ENCODE measurements at places on chromosomes 2 and 18. TPM values are rescaled to one million over a fixed set of nuclear protein-coding genes. Genes with fewer than 3 reads are reported as not detected.

GRCh38 chr18:60292186-60292585, 80.4 kb downstream of the MC4R start:
- DNase-seq, result no peak

- peak; percentile 9 for DNase-seq
These were observed 612.1 kb downstream of the KCNJ3 start for GRCh38 chr2:155310589-155310988.

Gene IL18RAP
- 0.14 TPM for polyA plus RNA-seq

- DNase-seq, result no peak
These were observed 87.1 kb downstream of the PXDN start for GRCh38 chr2:1656961-1657841.

- no peak for DNase-seq
These were observed 85.1 kb upstream of the ZBTB14 start for GRCh38 chr18:5380586-5380985.

- DNase-seq, result no peak
These were observed 39.5 kb downstream of the STK39 start for GRCh38 chr2:168207851-168208250.

GRCh38 chr2:145323512-145323911, 803.6 kb upstream of the ZEB2 start:
- DNase-seq, result no peak

Gene REG3A
- not detected for polyA plus RNA-seq

- DNase-seq, result no peak
These were observed 112.6 kb downstream of the CERS6 start for GRCh38 chr2:168568476-168569267.

DNA sequence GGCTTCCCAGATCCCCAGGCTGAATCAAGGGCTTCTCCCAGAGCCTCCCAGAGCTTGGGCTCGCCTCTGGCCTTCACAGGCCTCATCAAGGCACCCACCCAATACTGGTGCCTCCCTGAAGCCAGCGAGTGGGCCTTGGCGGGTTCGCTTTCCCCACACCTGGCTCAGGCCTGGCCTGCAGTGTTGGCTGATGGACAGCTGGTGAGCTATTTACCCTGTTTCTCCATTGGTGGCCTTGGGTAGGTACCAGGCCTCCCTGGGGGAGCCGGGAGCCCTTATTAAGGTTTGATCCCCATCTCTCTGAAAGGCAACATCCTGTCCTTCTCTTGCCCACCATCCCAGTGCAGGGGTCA, 18.2 kb upstream of the DUSP2 start:
- DNase-seq, result no peak

Gene MC2R
- 0.23 TPM for polyA plus RNA-seq

DNA sequence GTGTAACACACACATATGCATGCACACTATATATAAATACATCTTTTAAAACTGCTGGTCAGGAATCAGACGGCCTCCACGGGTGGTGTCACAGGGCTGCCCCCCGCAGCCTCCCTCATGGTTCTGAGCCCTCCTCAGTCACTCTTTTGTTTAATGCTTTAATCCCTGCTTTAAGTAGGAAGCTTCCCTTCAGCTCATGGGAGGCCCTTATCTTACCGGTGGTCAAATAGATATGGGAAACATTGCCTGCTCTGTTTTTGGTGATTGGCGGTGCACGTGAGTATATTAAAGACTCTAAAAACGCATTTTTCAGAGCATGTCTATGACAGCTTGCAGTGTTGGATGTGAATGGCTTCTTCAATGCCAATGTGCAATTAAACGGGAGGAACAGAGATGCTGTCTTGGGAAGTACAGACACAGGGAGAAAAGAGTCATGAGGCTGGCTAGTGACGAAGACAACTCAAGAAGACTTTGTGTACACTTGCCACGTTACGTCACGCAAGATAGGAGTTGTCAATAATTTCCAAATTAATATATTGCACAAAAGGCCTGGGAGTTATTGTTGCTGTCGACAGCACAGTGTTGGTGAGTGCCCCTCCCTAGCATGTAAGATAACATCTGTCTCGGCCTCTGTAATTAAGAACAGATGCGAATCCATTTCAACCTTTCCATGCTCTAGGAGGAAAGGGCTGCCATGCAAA, 23.3 kb downstream of the GNLY start:
- no peak for DNase-seq

- no peak for DNase-seq
These were observed 1134.7 kb upstream of the CDH2 start for GRCh38 chr18:29311580-29311979.

- no peak for DNase-seq
These were observed 4.9 kb downstream of the NEMP2 start for GRCh38 chr2:190529486-190530247.
